ENCODE measurements at places on chromosomes 3 and 15.

- DNase-seq = no peak
These were observed 450.5 kb downstream of the ZPLD1 start for GRCh38 chr3:102885289-102885688.

DNA sequence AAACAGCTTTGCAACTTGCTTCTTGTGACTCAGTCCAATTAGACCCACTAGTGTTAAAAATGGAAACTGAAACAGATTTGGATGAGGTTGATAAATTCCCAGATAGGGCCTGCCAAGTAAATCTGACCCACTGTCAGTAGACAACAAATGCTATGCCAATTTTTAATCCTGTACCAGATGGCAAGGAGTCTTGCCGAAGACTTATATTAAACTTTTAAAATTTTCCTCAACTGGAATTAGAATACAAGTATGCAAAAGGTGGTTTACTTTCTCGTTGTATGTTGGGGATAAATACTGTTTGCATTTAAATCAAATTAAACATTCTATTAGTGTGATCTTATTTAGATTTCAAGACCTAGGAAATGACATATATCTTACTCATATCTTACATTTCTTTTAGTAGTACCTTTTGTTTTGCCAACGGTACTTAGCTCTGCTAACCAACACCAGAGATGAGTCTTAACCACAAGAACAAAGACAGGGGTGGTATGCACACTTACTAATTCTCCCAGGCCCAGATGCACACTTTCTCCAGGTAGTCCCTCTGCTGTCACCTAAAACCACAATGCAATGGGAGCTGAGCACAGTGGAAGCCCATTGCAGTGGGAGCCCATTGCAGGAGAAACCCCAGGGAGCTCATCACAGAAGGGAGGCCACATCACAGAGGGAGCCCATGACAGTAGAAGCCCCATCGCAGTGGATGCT lies 77.8 kb downstream of the WWTR1 start:
- DNase-seq = peak; percentile 32

DNA sequence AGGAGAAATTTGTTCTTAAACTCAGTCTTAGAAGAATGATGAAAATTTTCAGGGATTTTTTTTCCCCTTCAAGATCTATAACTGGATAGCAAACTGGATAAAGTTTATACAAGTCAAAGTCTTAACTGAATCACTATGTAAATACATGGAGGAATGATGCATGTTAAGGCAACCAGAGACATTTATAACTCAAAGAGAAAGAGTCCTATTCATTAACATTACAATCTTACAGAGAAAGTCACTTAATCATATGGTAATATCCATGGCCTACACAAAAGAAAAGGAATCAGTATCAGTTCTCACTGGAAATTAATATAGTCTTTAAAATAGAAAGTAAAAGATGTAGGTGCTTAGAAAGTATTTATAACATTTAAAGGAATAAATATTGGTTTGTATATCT lies 869.1 kb downstream of the TBL1XR1 start:
- no peak for DNase-seq

DNA sequence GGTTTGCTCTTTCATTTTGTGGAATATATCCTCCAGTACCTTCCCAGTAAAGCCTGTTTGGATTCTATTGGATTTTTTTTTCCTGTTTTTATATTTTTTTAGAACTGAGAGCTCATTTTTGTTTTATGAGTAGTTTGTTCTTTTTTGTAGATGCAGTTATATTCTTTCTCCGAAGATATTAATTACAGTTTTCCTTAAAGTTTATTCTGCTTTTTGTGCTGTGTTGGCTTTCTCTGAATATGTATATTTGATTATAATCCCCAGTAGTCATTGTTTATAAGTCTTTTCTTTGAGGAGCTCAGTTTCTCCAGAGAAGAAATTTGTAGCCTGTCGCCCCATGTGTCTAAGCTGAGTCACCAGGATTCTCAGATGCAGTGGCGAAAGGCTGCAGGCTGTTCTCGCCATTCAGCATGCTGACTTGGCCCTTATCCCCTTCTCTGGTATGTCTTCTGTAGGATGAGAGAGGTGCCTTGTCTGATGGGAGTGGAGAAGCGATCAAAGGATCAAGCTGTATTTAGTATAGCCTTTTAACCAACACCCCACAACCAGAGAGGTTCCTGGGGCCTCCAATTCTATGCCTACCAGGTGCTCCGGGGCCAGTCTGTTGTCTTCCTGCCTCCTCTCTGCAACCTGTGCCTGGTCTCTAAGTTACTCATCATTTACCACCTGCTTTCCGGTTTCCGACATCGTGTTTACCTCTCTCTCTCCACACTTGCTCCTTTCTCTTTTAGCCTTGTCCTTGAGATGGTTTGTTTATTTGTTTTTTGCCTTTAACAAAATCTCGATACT lies 31.7 kb upstream of the MFSD1 start:
- DNase-seq = no peak

DNA sequence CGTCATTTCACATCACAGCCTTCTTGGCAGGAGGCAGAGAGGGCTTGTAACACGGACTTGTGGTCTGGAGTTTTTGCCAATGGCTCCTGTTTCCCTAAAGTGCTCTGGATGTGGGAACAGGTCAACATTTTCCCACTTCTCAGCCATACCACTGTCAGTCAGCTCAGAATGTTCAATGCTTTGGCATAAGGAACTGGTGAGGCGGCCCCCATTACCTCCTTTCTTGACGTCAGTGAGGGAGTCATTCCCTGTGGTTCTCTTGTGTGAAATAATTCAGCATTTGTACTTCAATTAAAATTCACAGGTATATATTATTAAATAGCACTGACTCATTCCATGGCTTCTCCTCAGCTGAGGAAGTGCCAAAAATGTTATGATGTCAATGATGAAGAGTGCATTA lies 167.1 kb downstream of the P3H2 start:
- no peak for DNase-seq

GRCh38 chr3:188759336-188760005 lies 412.3 kb upstream of the TPRG1 start:
- no peak for DNase-seq

DNA sequence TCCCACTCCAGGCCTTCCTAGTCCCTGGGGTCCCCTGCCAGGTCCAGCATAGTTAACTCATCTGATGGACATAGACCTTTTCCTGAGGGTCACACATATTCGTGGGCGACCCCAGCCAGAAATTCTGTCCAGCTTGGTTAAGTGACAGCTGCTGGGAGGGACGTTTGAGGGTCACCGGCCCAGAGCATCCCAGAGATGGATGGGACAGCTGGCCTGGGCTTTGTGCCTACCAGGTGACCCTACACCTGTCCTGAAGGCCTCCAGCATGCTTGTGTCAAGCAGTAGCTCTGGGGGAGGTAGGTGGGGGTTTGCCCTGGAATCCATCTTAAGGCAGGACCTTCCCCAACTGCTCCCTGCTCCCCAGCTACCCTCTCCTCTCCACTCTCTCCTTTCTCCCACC lies 9.1 kb upstream of the DAG1 start:
- DNase-seq = no peak

Data from T-helper 2 cell treated with Interferon-gamma antibody and Interleukin-4, amounts not matched to agents 5 μg/mL and 100 μg/mL, for 36 hours (primary cell).